ENCODE measurements at places on chromosomes 7 and 10.
A peak's percentile ranks its signal among the peaks of the same experiment; 100 is the strongest.

GRCh38 chr7:36690514-36691187 lies 33.6 kb downstream of the AOAH start:
- no peak for DNase-seq

GRCh38 chr7:44630792-44631457 lies 24.5 kb downstream of the OGDH start:
- DNase-seq, result no peak

- no peak for DNase-seq
These were observed 120.4 kb upstream of the SDK1 start for GRCh38 chr7:3180604-3181003.

DNA sequence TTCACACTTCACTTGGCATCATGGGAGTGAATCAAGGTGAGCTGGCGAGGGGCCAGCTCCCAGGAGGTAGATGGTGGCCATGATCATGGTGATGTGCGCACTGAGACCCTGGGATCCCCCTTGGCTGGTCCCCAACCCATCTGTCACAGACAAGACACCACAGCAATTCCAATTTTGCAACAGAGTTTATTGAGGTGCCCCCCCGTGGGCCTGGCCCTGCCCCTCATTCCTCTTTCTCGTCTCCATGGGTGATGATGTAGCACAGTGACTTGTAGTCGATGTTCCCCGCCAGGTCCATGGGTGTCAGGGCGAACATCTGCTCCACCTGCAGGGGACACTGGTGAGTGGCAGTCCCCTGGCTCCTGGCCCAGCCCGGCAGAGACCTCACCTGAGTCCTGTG lies 2.4 kb downstream of the MYL7 start:
- no peak for DNase-seq

DNA sequence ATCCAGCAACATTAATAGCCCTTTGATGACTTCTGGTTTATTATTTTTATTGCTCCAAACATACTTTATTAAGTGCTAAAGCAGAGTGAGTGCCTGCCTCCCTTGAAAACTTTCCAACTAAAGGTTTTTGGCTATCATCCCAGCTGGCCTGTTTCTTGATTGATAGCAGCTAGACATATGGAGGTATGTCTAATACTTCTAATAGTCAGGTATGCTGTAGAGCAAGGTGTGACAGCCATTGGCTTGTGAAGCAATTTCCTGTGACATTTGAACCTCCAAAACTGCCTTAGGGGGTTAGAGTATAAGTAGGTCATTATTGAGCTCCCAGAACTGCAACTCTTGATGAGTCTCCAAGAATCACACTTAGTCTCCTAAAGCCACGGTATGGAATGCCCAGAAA lies 55.8 kb downstream of the LOXL4 start:
- DNase-seq, result peak; percentile 11

DNA sequence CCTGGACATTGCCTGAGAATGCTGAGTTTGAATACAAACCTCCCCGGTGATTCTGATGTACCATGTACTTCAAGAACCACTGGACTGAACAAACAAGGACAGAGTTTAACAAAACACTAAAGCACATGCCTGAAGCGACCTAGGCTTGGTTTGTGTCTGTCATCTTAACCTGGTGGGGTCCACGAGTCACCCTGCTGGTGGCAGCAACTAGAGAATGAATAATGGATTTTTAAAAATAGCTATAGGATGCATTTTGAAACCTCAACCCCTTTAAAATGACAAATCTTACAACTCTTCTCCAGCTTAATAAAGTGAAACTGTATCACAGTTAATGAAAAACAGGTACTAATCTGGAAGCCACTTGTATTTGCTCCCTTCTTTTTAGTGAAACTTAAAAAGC lies 25.2 kb downstream of the CDHR3 start:
- DNase-seq, result no peak

GRCh38 chr7:44046321-44047061 lies 2.0 kb downstream of the DBNL start:
- no peak for DNase-seq

DNA sequence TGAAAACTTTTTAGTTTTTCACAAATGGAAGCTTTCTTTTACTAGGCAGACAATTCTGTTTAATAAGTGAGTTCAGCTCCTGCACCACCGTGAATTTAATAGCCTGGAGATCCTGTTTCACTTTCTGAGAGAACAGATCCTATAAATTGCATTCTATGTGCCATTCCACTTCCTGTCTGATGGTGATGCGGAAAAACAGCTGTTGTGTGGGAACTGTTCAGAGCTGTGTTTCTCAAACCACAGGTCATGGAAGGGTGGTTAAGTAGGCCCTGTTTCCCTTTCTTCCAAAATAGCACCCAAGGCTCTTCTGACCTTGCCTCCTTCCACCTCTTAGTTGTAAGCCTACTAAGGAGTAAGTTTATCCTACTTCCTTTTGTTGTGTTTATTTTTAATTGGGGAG lies 97.2 kb upstream of the DKK1 start:
- DNase-seq, result peak; percentile 88

- DNase-seq, result no peak
These were observed 59.3 kb downstream of the C7orf25 start for GRCh38 chr7:42852531-42852930.

DNA sequence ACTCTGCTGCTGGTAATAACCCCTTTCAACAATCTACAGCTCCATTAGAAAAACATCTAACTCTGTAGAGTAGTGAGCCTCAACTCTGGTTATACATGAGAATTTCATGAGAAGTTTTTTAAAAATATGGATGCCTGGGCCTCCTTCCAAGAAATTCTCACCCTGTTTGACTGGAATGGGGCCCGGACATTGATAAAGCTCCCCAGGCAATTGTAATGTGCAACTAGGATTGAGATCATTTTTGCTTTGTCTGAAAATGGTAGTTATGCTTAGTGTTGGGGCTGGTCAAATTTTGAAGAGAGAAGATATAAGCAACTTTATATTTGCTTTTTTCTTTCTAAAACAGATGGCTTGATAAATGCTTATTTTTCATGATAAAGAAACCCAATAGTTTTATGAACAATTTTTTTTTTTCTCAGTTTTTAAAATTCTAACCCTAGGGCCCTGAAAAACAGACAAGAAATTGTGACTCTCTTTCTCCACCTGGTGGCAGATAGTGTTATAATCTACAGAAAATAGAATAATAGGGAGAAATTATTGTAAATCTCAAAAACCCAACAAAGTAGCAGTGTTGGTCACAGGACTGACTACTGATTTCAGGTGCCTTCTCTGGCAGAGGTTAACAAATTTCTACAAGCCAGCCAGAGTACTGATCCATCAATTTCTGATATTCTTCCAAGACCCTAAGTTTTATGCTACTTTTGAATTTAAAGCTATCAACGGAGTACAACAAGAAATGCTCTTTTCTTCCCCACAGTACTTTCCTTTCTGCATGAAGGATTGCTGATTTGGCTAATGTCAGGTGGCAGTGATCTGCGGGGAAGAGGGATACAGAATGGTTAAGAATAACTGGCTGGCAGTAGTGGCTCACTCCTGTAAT lies 174.8 kb downstream of the DKK1 start:
- no peak for DNase-seq

GRCh38 chr10:30000802-30001571 lies 58.4 kb downstream of the JCAD start:
- no peak for DNase-seq

GRCh38 chr7:102255916-102256315 lies 30.8 kb upstream of the SH2B2 start:
- no peak for DNase-seq

DNA sequence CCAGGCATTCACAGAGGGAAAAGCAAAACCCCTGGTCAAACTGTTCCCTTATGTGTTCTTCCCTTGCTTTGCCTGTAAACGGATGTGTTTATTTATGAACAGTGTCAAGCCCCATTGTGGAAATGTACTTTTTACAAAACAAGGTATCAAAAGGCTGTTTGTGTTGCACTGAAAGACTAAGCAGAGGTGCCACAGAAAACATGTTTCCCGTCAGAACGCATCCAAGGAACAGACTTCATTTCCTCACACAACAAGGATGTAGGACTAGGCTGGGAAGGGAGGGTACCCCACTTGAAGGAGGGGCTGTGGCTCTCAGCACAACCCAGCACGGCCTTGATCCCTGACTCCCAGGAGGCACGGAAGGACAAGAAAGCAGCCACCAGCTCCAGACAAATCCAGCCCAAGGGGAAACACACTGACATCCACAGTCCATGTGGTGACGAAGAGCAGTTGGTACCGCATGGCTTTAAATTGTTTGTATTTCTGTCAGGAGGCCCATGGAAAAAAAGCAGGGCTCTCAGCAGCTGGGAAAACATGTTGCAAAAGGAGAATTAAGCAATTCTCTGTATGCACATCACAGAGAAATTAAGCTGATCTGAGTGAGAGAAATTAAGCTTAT lies 85.6 kb downstream of the RNF216 start:
- DNase-seq, result peak; percentile 95

DNA sequence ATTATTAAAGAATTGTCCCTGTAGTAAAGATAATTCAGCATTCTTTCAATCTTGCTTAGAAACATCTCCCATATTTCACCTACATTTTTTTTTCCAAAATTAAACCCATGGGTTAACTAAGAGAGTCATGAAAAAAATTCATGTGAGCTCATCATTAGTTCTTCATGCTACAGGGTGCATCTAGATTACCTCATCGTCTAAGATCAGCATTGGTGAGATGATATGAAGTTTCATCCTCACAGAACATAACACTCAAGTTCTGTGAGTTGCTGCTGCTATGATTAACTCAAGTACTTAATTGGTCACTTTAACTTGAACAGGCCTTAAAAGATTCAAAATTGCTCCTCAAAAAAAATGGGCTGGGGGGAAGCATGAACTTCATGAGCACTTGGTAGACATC lies 50.0 kb downstream of the RAB11FIP2 start:
- no peak for DNase-seq

GRCh38 chr7:16684935-16685334 lies 39.0 kb downstream of the BZW2 start:
- peak; percentile 45 for DNase-seq

GRCh38 chr7:70415179-70415972 lies 716.6 kb upstream of the GALNT17 start:
- DNase-seq, result no peak

GRCh38 chr10:78420946-78421735 lies 387.5 kb downstream of the RPS24 start:
- DNase-seq, result peak; percentile 78

GRCh38 chr7:1532456-1533254 lies 2.2 kb downstream of the MAFK start:
- DNase-seq, result peak; percentile 53

DNA sequence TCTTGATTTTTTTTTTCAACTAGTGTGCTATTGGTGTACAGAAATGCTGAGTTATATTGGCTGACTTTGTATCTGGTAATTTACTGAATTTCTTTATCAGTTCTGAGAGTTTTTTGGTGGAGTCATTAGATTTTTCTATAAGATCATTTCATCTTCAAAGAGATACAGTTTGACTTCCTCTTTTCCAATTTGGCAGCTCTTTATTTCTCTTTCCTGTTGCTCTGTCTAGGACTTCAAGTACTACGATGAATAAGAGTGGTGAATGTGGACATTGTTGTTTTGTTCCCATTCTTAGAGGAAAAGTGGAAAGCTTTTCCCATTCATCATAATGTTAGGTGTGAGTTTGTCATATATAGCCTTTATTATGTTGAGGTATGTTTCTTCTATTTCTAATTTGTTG lies 50.2 kb downstream of the LOXL4 start:
- no peak for DNase-seq

DNA sequence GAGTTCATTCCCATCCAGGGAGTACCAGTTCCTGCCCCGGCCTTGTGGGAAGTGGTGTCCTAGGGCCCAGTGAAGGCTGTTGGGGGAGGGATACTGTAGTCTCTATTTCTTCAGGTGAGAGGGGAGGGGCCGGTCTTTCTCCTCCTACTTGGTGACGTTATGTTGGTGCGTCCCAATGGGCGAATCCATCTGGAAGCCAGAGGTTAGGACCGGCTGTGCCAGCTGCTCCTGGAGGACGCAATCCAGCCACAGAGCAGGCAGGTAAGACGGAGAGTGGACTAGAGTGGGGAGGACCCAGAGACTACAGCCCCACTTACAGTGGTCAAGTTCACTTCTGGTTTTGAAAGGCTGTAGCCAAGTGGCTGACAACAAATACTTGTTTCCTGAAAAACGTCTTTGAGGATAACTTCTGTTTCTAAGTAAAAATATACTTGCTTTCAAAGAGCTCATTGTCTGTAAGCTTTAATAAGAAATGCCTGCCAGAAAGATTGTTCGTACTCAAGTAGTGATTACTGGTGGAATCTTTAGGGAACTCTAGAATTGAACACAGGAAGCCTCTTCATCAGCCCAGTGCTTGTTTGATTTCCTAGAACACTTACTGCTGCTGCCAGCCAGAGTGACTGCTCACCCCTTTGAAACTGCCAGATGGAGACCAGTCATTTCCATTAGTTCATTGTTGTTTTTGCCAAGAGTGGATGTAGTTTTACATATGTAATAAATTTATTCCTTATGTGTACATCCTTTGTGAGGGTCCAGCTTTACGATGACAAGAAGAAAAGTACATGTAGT lies 25.4 kb downstream of the RBM33 start:
- DNase-seq, result peak; percentile 55

DNA sequence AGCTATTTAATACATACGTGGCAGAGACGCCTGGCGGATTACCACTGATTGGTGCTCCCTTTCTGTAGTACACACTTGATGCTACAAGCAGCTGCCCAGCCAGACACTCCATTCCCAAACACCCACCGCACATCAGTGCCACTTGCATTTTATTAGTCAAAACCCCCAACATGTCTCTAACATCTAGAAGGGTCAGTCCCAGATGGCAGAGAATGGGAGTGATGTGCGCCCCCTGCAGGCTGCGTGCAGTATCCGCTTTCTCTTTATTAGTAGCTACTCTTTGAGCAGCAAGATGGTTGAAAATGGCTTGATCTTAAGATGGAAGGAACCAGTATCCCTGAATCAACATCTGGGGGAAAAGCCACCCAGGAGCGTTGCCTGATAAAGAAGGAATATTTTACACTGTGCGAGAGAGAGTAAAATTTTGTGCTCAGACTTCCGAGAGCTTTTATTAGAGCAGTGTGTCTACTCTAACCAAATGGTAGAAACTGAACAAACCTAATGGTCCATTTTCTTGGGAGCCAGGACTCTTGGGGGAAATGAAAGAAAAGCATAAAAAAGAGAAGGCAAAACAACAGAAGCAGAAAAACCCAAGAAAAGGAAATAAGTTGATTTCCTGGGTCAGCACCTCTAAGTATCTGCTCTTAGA lies 78.3 kb downstream of the ST8SIA6 start:
- DNase-seq, result no peak

GRCh38 chr10:128047351-128047750 lies 78.9 kb downstream of the MKI67 start:
- DNase-seq, result peak; percentile 67

GRCh38 chr10:124849111-124849773 lies 47.6 kb downstream of the ABRAXAS2 start:
- peak; percentile 26 for DNase-seq

GRCh38 chr7:25238066-25238725 lies 9.9 kb upstream of the NPVF start:
- no peak for DNase-seq

GRCh38 chr7:47978790-47979144 lies 648 bp downstream of the HUS1 start:
- no peak for DNase-seq

- DNase-seq, result no peak
These were observed 66.2 kb downstream of the LOXL4 start for GRCh38 chr10:98201760-98202159.

DNA sequence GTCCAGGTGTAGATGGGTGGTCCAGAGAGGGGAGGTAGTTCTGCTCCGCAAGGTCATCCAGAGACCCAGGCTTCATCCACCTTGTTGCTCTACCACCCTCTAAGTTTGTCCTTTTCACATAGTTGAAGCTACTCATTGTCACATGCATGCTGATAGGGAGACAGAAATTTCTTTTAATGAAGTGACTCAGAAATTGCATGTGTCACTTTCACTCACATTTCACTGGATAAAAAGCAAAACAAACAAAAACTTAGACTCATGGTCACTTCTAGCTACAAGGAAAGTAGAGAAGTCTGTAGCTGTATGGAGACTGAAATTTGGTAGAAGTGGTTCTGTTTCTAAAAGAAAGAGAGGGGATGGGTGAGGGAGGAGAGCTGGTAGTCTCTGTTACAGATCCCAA lies 161.9 kb downstream of the SORCS3 start:
- no peak for DNase-seq
